ENCODE measurements at places on chromosomes 2 and 18.
A peak's percentile ranks its signal among the peaks of the same experiment; 100 is the strongest.

DNA sequence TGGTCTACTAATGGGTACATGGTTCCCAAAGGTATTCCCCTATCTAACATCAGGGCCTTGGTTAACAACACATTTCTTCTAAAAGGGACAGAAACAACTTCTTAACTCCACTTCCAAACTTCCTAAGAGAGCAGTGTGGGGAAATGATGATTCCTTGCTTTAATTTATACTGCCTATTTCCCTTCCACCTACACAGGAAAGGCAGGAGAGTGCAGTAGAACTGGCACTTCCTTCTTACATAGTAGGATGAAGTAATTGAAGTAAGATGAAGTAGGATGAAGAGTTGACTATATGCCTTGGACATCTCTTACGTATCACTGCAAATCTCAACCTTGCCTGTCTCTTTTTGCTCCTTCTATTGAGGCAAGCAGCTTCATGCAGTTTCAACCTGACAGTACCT is 54.7 kb downstream of the CD28 start:
- no peak for DNase-seq

DNA sequence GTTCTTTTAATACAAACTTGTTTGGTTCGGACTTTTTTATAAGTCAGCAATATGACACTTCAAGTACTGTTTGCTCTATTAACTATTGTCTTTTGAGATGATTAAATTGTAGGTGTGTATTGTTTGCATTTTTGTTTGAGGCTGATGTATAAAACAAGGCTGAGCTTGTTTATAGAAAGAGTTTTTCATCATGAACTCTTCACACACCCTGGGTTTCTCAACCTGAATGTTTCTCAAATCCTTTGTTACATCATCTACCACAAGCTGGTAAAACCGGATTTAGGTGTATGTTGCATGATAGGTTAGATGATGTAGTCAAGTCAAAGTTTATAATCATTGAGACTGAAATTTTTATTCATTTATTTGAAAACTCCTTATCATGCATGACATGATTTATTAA is 335.2 kb upstream of the LRATD1 start:
- DNase-seq = no peak

DNA sequence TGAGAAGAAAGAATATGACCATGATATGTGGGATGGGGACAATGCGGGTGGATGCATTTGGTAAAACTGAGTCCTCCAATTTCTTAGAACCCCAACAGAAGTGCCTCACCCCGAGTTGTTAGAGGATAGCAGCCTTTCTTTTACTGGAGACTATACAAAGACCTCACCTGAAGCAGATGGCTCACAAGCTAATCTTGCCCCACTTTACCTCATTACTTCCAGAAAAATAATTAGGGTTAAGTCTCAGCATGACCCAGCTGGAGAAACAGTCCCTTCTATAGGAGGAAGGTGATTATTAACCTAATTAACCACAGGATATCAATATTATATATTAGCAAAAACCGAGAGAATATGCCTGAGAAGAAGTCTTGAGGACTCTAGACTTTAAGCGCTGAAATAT is 128.4 kb downstream of the PDE1A start:
- no peak for DNase-seq

DNA sequence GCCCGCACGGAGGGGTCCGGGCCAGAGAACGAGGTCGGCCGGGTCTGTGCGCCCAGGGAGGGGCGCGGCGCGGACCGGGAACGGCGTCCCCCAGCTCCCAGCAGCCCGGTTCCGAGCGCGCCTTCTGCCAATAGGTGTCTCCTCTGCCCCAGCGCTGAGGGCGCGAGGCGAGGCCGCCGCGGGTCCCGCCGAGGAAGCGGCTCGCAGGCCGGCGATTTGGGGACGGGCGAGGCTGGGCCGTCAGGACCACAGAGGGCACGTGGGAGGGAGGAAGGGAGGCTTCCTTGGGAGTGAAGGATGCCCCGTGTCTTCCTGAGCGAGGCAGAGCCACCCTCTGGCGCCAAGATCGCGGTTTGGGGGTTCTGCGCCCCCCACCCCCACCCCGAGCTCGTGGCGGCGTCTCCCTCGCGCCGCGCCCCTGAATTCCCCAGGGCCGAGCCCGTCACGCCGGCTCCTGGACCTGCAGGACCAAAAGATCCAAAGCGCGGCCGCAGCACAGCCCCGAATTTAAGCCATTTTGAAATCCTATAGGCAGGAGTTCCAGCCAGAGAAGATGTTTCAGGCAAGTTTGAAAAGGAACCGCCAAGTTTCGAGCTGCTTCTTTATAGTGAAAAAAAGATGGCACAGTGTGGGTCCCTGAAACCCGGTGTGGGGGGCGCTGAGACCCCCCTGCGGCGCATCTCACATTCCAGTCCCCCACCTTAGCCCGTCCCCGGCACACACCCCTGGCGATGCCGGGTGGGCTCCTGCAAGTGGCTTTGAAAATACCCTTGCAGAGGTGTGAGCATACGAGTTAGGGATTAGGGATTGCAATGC is 909 bp downstream of the NFATC1 start:
- DNase-seq = peak; percentile 61

DNA sequence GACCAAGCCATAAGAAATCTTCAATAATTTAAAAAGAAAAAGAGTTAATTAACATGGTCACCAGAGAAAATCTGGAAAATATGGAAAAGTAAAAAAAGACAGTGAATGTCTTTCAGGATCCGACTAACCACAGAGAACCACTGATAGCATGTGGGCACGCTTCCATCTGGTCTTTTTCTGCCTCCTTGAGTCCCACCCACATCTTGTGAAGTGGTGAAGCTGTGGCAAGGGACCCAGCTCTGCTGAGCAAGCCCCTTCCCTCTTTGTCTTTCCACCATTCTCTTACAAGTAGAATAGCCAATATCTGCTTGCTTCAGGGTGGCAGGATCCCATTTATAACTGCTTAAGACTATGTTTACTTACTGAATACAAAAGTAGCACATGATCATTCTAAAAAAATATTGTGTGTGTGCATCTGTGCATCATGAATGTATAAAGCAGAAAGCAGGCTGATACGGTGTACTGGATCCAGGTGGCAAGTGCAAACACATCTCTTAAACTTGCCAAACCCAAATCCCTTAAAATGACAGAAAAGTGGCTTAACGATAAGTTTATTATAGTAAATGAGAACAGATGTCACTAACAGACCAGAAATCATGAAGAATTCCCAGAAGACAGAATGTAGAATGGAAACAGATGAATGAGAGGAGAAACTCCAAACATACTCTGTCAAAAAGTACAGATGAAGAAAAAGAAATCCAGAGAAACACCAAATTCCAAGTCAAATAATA is 52.3 kb downstream of the FOXI3 start:
- DNase-seq = no peak
